ENCODE measurements at places on chromosomes 6 and 20.
A peak's percentile ranks its signal among the peaks of the same experiment; 100 is the strongest.

DNA sequence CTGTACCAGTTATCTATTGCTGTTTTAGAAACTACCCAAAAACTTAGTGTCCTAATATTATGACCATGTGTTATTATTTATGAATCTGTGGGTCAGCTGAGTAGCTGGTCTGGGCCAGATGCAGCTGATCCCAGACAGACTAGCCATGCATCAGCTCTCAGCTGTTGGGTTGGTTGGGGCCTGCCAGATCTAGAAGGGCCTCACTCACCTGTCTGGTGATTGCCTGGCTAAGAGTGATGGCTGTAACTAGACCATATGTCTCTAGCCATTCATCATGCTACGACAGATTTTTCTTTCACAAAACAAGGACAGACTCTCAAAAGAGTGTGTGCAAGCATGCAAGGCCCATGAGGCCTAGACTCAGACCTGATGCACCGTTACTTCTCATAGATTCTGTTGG lies 403.2 kb downstream of the SAMD5 start:
- DNase-seq = no peak

GRCh38 chr6:110317189-110317588 lies 41.0 kb downstream of the METTL24 start:
- no peak for DNase-seq

DNA sequence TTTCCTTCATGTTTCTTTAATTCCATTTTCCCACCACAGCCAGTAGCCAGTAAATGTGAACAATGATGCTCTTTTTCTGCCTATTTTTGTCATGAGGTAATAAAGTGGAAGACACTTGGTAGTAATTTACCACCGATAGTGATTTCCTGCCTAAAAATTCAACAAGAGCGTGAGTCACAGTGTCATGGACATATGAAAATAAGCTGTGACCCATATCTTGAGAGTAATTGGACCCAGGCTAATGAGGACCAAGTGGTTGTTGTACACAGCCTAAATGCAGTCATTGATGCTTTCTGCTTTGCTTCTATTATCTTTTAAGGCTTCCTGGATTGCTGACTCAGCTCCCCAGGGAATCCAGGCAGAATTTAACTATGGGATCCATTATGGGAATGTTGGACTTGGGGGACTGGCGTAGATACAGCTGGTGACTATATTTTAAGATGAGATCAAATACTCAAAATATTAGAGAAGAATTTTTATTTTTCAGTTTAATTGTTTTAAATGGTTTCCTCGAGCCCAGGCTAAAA lies 265.9 kb upstream of the FERMT1 start:
- no peak for DNase-seq

GRCh38 chr6:39931607-39932006 lies 2.7 kb downstream of the MOCS1 start:
- DNase-seq = no peak

DNA sequence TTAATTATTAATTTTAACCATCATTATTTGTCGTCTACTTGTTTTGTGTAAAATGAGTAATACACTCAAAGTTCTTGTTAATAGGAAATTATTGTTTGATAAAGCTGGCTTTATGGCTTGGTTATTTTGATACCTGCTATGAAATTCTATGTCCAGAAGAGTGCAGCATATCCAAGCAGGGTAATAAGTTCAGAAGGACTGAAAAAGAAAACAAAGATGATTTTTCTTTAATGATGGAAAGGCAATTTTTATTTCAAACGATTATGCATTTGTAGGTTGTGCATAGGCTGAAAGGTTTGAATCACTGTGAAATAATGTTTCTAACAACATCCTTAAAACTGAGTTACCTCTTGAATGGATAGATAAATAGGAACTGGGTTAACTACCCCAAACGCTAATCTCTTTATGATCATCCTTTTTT lies 1.4 kb upstream of the MAN1A1 start:
- DNase-seq = peak; percentile 27

GRCh38 chr6:51273228-51273961 lies 454.7 kb downstream of the TFAP2B start:
- DNase-seq = no peak

DNA sequence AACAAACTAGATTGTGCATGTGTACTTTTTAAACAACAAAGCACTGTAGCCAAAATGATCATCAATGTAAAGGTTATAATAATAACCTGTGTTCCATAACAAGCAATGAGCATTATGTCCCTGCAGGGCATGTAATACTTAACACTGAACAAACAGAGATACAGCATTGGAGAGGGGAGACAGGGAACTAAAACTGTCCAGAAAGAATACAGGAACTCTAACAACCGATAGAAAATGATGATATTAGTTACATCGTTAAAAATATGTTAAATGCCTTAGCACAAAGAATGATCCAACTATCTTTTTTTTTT lies 80.5 kb downstream of the COL9A1 start:
- no peak for DNase-seq

- DNase-seq = no peak
Observed at GRCh38 chr20:17868151-17868550, 100.4 kb downstream of the SNX5 start.

DNA sequence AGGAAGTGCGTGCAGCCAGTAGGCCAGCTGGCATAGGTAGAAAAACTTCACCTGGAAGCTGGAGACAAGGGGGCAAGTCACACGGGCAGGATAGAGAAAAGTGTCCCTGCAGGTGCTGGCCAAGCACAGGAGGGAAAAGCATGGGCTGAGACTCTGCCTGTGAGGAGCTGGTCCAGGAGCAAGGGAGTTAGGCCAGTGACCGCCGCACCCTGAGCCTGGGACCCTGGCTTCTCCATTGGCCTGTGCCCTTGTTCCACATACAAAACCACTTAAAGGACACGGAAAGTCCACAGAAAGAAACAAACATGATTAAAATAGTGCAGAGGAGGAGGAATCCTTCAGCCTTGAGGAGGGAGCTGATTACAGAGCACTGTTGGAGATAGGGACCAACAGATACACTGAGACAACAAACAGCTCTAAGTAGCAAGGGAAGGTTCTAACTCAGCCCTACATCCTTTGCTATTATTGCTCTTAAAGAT lies 68.6 kb downstream of the TRAM2 start:
- no peak for DNase-seq

DNA sequence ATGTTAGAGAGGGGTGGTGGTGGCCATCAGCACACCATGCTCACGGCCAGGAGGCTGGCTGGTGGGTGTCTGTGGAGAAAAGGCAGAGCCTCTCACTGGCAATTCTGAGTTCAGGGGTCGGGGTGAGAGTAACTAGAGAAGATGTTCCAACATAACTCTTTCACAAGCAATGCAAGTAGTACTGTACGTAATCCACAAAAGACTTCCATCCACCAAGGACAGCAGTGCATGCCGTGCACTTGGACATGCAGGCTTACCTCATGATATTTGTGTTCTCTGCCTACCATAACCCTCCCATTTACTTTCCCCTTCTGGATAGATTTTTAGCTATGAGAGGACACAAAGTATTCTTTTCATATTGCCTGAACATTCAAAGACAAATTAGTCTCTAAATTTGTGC lies 51.3 kb downstream of the DCBLD1 start:
- no peak for DNase-seq

- DNase-seq = no peak
Observed at GRCh38 chr20:7728338-7728737, 211.9 kb downstream of the HAO1 start.

- DNase-seq = peak; percentile 52
Observed at GRCh38 chr6:127302728-127303660, 36.3 kb downstream of the RNF146 start.

DNA sequence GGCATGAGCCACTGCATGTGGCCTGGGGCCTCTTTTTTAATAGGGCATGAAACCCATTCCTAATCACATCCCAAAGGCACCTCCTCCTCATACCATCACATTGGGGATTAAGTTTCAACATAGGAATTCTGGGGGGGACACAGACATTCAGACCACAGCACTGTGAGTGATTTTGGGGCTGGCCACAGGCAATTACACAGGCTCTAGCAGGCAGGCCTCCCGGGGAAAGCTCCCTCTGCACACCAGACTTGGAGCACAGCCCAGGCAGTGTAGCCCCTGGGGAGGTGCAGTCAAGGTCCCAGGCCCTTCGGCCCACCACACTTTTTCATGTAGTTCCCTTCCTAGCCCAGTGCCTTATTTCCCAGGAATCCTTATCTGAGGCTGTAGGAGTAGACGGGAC lies 5.5 kb downstream of the SFT2D1 start:
- DNase-seq = no peak

GRCh38 chr20:11522366-11522741 lies 395.3 kb upstream of the BTBD3 start:
- no peak for DNase-seq

- DNase-seq = no peak
Observed at GRCh38 chr20:45096781-45097180, 4.1 kb downstream of the KCNS1 start.

- peak; percentile 60 for DNase-seq
Observed at GRCh38 chr6:57097596-57097995, 7.6 kb downstream of the ZNF451 start.

GRCh38 chr20:17617212-17617867 lies 47.5 kb downstream of the DSTN start:
- peak; percentile 46 for DNase-seq

GRCh38 chr6:112193535-112194051 lies 60.8 kb downstream of the LAMA4 start:
- DNase-seq = no peak

- DNase-seq = no peak
Observed at GRCh38 chr6:148440016-148440415, 97.4 kb downstream of the SASH1 start.

DNA sequence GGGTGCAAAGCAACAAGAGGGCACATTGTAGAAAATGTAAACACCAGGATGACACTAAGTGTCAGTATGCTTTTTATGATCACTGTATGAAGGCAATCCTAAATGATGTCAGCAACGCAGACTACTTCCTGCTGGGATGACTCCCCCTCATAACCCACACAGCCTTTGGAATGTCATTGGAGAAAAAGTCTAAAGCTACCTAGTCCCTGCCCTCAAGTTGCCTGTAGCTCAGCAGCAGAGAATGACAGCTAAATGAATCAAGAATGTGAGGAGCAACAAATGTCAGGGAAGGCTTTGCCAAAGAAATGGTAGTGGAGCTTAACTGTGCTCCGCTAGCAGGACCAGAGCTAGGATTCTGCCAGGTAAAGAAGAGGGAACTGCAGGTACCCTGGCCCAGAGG lies 555.6 kb downstream of the CD83 start:
- peak; percentile 81 for DNase-seq

DNA sequence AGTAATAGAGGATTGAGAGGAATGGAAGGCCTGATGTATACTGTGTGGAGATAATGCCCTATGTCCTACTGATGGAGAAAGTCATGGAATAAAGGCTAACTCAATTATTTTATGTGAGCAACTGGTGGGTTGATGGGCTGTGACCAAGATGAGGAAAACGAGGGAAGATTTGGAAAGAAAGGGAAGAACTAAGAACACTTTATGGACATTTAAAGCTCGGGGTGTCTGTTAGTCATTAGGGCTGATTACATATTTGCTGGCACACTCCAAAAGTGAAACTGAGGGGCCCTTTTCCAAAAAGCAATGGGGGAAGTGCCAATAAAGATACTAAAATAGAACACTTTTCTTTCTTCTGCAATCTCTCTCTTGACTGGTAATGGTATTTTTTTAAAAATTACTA lies 439.5 kb downstream of the PLCB1 start:
- DNase-seq = no peak

DNA sequence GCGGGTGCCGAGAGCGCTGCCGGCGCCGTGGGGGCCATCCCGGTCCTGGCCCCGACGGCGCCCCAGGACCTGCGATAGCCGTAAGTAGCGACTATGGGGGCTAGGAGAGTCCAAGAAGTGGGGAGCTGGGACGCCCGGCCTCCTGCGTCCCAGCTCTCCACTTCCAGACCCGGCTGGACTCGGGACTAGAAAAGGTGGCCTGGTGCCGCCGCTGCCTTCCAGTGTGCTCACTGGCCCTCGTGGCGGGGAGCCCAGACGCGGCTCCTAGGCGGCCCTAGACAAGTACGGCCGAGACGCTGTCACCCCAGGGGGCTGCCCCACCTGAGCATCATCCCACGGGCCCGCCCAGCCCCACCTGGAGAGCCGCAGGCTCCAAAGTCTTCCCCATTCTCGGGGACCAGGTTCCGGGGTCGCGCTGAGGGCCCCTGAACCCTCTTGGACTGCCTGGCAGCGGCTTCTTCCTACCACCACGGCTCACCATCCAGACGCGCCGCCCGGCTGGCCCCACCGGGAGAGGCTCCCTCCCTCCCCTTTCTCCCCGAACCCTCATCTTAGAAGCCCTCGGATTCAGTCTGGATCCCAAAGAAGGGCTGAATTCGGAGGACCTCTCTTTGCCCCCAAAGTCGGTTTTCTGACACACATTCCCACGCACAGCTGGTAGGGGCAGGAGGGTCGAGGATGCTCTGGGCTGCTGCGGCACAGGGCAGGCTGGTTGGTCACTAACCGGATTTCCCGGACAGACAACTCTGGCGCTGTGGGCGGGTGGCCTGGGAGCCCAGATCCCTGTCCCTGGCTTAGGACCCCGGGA lies 870 bp upstream of the MDFI start:
- DNase-seq = no peak

- DNase-seq = no peak
Observed at GRCh38 chr6:97231911-97232310, 51.1 kb downstream of the MMS22L start.

GRCh38 chr20:24589381-24589780 lies 120.0 kb downstream of the SYNDIG1 start:
- DNase-seq = no peak

DNA sequence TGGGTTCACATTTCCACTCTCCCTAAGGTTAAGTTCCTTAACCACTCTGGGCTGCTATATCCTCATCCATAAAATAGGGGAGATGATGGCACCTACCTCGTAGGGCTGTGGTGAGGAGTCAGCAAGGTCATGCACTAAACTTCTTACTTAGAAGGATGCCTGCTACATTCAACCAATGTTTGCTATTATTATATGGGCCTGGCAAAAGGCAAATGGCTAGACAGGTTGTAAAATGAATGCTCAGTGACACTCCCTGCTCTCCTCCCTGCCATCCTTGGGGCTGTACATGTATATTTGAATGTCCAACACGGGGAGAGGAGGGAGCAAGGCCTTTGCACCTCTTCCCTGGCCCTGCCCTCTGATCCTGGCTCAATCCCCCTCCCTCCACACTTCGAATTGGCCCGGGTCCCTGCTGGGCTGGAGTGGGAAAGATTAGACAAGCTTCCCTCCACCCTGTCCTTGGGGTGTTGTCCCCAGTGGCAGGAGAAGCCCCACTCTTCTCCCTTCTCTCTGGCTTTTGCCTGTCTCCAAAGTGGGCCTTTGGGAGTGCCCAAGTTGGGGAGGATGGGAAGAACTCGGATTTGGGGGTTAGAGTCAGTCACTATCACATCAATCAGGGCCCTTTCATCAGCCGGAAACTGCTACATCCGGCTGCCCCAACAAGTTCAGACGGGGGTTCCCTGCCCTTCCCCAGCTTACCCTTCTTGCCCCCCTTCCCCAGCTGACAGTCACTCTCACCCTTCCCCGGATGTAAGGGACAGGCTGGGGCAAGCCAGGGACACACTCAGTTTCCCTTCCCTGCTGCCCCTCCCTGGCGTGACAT lies 36.3 kb upstream of the VEGFA start:
- no peak for DNase-seq

- DNase-seq = no peak
Observed at GRCh38 chr20:31390490-31390889, at the start of gene DEFB119. Gene DEFB119, minus strand, starts transcription at chr20:31390590. Its CDS starts 107 bp downstream, at chr20:31390483.
